NCI-H82 (cell line): ENCODE measurements at places on chromosomes 6 and 20.

DNA sequence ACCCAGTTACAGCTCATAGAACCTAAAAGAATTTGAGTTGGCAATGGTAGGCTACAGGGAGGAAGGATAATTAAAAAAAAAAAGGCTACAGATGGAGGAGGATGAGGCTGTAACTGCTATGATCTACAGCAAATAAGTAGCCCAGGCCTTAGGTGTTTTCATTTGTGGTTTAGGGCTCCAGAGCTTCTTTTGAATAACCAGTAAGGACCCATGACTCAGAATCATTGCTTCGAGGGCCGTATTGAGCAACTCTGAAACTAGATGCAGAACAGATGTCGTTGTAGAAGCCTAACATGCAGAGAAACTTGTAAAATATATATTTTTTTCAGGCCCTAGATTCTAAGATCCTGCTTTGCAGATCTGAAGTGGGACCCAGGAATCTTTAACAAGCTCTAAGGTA is 19.0 kb upstream of the ASIP start:
- no peak for DNase-seq

DNA sequence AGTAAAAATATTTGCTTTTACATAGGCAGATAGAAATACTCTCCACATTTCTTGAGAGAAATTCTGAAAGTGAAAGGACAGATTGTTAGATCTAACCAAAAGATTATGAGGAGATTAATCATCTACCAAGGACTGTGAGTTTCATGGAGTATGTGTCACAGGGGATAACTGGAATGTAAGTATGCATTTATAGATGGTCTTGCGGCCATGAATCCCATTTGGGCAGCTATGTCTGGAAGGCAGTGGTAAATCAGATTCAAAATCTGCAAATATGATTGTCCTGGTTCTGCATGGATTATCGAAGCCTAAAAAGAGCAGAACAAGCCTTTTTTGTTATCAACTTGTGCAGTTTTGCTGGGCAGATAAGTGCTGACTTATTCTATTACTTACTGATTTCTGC is 293.8 kb downstream of the RFPL4B start:
- no peak for DNase-seq

DNA sequence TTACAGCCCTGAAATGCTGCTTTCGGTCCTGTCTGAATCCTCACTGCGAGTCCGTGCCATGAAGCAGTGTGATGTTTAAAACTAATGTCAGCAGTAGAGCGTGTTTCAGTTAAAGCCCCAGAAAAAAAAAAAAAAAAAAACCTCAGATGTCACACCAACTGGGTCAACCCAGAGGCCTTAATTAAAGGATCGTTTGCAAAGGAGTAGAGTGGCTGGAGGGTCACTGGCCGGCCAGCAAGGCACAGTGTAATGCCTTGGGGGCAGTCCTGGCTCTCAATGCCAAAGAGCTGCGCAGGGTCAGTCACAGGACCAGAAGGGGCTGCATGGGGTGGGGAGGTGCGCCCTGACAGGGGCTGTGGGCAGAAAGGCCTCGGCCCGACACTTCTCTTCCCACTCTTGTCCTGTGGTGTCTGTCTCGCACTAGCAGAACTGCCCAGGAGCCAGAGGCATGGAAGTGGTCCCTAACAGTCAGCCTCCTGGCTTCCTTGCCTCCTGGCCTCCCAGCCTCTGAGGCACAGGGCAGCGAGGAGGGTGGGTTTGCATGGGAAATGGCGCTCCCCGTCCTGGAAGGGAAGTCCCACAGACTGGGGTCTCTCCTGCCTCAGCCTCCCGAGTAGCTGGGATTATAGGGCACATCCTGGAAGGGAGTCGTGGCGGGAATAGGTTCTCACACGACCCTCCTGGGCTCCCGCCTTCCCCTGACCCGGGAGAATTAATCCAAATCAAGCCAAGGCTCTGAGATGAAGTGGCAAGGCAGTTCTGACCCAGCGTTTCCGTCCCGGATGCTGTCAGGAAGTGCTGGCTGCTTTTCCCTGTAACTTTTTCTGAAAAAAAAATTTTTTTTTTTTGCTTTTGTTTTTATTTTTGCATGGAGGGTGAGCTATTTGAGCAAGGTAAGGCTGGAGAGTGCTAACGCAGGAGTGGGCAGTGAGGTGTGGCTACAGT is 53.7 kb upstream of the MPC1 start:
- no peak for DNase-seq

GRCh38 chr20:12252793-12253192 is 335.1 kb downstream of the BTBD3 start:
- DNase-seq = no peak

- no peak for DNase-seq
Measured at GRCh38 chr6:70131528-70131927, 171.4 kb downstream of the COL9A1 start.

DNA sequence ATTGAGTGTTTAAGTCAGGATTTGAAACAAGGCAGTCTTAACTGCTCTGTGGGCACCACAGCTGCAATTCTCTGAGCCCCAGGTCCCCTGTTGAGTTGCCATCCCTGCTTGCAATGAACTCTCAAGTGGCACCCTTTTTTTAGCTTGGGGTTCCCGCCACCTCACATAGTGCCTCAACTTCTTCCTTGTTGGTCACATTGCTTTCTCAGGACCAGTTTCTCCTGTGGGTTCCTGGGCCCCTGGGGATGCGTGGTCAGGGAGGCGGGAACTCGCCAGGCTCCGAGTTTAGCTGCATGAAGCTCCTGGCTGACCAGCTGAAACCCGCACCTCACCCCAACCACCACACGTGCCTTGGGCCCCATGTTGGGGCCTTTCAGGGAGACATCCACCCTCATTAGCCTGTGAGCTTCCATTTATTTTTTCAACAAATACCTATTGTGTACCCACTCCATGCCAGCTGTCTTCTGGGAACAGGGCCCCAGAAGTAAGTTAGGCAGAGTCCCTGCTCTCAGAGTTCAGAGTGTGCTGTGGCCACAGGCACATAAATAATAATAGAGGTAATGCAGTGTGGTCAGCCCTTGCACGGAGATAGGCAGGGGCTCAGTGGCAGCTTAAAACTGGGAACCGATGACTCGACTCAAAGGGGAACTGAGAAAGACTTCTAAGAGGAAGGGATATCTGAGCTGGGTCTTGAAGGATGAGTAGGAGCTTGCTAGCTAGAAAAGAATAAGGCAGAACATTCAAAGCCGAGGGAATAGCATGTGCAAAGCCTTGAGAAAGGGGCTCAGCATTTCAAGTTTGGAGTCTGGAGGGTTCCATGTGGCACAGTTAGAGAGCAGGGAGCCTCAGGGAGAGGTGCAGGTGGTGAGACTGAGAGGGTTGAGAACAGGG is 33.9 kb upstream of the FAM83D start:
- no peak for DNase-seq
